ENCODE measurements at places on chromosomes 7 and 10.

DNA sequence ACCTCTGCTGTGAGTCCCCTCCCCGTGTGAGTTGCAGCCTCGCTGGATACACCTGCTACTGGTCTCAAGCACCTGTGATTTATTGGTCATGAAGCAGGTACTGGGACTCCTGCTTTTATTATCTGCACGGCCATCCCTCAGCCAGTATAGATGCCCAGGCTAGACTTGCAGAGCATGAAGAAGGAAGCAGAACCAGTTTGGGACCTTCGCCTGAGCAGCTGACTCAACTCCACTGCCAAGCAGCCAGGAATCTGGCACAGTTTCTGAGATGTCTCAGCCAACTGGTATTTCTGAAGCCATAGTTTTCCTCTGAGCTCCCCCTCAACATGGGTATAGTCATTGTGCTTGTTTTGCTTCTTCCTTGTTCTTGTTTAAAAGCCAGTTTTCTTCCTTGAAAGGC lies 28.0 kb upstream of the SLC39A12 start:
- DNase-seq: no peak

DNA sequence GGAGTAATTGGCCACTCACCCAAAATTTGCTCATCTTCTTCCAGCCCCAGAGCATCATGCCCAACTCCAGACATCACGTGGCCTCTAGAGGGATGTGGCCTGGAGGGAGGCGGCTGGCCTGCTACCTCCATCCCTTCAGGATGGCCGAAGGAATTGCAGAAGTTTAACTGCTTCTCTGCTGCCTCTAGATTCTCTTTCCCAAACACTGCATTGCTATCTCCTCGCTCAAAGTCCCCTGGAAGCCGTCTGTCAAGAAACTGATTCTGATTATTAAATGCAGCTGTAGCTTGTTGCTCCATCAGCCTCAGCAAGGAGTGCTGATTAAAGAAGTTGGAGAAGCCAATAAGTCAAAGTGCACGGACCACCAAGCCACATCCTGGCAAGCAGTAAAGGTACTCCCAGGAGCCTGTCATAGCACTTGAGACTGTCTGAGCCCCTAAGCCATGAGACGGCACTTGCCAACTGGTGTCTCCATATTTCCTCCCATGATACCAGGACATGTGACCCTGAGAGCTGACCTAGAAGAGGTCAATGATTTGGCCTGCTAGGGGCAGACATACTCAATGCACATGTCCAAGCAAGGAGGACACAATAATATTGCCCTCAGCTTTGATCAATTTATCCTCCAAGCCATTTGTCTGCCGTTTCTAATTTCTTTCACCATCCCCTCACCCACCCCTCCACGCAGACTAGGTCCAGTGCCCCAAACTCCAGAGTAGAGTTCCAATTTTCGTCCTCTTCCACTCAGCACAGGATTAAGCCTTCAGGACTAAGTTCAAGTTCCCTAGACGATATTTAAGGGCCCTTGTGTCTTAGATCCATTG lies 84.2 kb downstream of the TBXAS1 start:
- no peak for DNase-seq

DNA sequence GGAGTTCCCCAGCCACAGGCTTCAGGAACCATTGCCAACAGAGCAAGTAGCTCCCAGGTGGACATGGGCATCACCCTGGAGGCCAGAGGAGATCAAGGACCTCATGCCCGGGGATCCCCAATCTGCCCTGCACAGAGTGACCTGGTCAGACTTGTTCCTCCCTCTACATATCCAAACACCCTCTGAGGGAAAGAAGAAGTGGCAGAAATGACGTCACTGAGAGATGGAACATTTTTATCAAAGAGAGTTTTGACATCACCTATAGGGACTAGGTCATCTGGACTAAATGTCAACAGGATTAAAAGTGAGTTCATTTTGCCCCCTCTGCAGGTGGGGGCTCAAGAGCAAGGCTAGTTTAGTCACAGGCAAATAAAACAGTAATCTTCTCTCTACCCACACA lies 273.7 kb downstream of the SKAP2 start:
- no peak for DNase-seq

- no peak for DNase-seq
These were observed 12.8 kb downstream of the MEIG1 start for GRCh38 chr10:14971867-14972448.

DNA sequence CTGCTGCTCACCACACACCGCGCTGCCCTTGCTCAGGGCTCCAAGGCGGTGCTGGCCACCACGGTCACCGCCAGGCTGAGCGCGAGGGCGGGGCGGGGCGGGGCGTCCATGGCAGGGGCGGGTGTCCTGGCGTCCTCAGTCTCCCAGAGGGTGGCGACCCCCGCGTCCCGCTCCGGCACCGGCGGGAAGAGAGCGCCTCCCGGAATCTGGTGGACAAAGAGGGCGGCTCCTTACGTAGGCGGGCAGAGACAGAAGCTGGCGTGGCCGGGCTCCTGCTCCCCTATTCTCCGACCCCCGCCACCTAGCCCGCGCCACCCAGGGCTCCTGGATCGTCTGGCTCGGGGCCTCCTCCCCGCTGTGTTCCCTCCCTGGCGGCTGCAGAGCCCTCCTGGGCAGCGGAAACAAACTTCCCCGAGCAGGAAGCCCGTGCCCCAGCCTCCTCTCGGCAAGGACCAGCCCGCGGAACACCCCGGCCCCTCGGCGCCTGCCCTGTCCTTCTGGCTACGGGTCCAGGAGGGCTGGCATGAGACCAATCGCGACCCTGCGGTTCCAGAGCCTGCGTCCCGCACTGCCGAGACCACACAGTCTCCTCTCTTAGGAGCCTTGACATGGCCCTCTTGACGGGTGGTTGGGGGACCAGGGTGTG lies 133.8 kb upstream of the ZNF92 start:
- no peak for DNase-seq

DNA sequence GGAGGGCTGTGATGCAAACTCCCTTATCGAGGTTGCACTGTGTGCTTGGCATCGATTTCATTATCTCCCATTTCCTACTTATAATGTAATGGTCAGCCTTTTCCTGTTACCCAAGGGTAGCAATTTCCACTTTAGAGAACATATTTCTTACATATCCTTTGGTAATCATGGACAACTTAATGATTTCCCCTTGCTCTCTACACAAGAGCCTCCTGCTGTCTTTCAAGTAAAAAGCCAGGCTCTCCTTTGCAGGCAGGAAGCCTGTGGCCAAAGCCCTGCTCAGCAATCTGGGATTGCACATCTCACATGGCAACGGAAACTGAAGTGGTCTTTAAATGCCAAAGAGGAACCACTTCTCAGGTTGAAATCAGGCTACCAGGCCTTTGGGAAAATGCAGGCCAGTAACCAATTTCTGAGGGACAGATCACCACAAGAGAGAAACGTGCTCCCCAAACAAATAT lies 86.7 kb upstream of the IKZF1 start:
- no peak for DNase-seq

DNA sequence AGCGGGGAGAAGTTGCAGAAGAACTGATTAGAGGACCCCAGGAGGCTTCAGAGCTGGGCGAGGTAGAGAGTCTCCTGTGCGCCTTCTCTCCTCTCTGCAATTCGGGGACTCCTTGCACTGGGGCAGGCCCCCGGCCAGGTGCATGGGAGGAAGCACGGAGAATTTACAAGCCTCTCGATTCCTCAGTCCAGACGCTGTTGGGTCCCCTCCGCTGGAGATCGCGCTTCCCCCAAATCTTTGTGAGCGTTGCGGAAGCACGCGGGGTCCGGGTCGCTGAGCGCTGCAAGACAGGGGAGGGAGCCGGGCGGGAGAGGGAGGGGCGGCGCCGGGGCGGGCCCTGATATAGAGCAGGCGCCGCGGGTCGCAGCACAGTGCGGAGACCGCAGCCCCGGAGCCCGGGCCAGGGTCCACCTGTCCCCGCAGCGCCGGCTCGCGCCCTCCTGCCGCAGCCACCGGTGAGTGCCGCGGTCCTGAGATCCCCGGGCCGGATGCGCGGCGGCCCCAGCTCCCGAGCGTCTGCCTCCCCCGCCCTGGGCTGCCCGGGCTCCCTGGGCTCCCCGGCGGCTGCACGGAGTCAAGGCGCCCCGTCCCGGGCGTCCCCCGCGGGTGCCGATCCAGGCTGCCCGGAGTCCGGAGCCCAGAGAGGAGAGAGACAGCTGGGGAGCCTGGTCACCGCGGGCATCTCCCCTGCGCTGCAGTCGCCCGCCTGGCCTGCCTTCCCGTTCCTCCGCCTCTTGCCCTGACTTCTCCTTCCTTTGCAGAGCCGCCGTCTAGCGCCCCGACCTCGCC lies at the start of gene PLAU:
Gene PLAU, plus strand, starts transcription at position 369 of the 789 bp plus-strand sequence. CDS start 424 bp downstream, outside the sequence.
- no peak for DNase-seq

GRCh38 chr10:91185239-91185875 lies 35.1 kb upstream of the PCGF5 start:
- DNase-seq: no peak

GRCh38 chr10:117350909-117351308 lies 24.3 kb downstream of the PDZD8 start:
- no peak for DNase-seq

GRCh38 chr10:99041468-99041867 lies 194.2 kb downstream of the HPSE2 start:
- no peak for DNase-seq
